Activated CD8-positive, alpha-beta T cell treated with anti-CD3 and anti-CD28 coated beads, Interleukin-2, amount 10 ng/mL, durations not matched to agents 7 days and 5 days (primary cell): ENCODE measurements at places on chromosomes 3 and 15. TPM values are rescaled to one million over a fixed set of nuclear protein-coding genes. Genes with fewer than 3 reads are reported as not detected.

DNA sequence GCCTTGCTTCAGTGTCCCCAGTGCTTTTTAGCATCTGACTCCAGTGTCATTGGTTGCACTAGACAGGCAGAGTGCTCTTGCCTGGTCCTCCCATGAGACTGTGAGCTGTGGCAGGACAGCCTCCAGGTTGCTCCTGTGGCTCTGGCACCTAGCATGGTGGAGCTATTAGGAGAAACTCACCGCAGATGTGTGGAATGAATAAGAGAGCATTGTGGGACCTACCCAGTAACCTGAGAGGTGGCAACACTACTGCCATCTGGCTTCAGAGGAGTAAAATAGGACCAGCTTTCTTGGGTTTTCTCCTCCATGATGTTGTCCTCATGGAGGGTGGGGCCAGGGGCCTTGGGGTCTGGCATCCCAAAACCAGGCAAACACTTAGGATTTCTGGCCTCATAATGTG lies 183.6 kb downstream of the EPHB1 start:
- DNase-seq, result no peak

DNA sequence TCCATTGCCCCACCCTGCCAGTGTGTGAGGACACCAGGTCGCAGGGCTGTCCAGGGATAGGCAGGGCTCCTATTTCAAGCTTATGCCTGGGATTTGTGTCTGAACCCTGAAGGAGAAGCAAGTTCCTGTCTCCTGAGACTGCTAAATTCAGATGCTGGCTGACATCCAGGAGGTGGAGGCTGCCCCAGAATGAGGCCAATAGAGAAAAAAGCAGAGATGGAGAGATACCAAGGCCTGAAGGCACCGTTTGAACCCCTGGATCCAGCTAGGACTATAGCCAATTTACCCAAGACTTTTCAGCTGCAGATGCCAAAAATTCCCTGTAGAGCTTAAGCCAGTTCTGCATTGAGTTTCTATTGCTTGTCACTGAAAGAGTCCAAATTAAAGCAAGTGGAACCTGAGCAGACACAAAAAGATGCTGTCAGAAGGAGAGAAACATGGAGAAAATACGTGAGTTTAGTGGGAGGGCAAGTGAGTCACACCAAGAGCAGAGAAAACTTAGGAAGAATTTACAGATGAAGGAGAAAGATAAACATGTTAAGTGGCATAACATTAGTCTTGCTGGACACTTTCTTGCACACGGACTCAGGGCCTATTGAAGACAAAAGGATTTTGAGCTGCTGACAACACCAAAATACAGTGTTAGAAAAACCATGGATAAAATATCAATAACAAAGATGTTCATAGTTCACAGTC lies 148.6 kb downstream of the CNTN3 start:
- no peak for DNase-seq

DNA sequence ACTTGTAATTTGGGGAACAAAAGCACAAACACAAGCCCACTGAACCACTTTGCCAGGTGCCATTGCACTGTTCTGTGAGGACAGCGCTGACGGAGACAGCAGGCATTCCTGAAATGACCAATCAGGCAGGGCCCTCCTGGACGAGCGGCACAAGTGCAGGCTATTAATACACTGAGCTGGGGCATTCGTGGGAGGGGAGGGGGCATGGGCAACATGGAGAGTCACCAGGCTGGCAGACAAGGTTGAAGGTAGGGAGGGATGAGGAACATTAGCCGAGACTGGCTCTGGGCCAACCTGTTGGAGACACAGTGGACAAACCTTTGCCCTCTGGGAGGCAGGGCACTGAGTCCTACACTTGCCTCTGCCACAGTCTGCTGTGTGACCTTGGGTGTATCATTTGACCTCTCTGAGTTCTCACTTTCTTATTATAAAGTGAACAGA lies 45.6 kb downstream of the NOX5 start:
- DNase-seq, result no peak

DNA sequence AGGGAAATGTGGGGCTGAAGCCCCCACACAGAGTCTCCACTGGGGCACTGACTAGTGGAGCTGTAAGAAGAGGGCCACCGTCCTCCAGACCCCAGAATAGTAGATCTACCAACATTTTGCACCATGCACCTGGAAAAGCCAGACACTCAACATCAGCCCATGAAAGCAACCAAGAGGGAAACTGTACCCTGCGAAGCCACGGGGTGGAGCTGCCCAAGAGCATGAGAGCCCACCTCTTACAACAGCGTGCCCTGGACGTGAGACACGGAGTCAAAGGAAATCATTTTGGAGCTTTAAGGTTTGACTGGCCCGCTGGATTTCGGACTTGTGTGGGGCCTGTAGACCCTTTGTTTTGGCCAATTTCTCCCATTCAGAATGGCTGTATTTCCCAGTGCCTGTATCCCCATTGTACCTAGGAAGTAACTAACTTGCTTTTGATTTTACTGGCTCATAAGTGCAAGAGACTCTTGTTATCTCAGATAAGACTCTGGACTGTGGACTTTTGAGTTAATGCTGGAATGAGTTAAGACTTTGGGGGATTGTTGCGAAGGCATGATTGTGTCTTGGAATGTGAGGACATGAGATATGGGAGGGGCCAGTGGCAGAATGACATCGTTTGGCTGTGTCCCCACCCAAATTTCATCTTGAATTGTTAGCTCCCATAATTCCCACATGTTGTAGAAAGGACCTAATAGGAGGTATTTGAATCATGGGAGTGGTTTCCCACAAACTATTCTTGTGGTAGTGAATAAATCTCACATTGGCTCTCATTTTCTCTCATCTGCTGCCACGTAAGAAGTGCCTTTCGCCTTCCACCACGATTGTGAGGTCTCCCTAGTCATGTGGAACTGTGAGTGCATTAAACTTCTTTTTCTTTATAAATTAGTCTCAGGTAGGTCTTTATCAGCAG lies 105.8 kb downstream of the CBLB start:
- DNase-seq, result no peak

- DNase-seq, result no peak
Measured at GRCh38 chr3:77412584-77412983, 372.7 kb downstream of the ROBO2 start.

GRCh38 chr15:78167227-78167888 lies 18.2 kb downstream of the IDH3A start:
- peak; percentile 68 for DNase-seq

- no peak for DNase-seq
Measured at GRCh38 chr3:47035645-47036044, 56.2 kb downstream of the NBEAL2 start.

- DNase-seq, result no peak
Measured at GRCh38 chr15:52115598-52116427, 3.2 kb upstream of the BCL2L10 start.

DNA sequence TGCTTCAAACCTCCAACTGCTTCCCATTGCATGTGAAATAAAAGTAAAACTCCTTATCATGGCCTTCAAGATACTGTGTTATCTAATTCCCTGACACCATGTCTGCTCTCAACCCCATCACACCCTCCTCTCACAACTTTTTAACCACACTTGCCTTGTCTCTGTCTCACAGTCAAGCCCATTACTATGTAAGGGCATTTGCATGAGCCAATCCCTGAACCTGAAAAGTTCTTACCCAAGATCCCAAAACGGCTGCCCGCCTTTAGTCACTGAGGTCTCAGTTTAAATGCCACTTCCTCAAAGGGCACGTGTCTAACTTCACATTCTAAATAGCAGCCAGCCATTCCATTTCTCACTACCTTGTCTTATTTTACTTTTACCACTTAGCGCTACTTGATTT lies 83.1 kb downstream of the SST start:
- DNase-seq, result no peak

- no peak for DNase-seq
Measured at GRCh38 chr3:186732169-186732766, 15.1 kb downstream of the KNG1 start.

DNA sequence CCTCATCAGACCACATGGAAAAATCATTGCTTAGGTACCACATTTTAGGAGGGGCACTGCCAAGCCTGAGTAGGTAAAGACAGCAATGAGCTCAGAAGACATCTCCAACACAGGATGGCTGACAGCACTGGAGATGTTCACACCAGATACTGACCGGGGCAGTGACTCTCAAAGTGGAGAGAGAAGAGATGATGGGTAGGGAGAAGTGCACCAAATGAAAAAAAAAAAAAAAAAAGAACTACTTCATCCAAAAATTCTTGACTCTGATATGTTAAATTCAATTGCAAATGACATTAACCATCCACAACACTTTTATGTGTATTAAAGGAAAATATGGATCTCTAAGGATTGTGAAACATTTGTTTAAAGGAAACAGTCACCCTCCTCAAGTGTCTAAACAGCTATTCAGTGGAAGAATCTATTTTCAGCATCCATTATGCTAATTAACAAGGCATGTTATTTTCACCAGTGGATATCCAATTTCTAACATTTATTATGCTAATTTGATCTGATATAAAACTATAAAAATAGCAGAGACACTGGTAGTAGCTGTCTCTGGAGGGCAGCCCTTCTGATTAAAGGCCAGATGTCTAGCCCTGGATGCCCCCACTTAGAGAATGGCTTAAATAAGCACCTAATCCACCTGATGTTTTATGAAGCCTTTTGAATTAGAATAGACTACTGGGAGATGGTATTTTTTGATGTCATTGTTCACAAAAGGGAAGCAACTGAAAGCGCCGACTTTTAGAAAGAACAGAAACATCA lies 48.2 kb upstream of the VGLL4 start:
- DNase-seq, result no peak

- peak; percentile 99 for DNase-seq
Measured at GRCh38 chr3:49673715-49674496, at the start of gene APEH. APEH (plus strand) TSS chr3:49674351; CDS start chr3:49674402, 51 bp downstream.

- no peak for DNase-seq
Measured at GRCh38 chr3:140529096-140529495, 148.8 kb upstream of the TRIM42 start.

DNA sequence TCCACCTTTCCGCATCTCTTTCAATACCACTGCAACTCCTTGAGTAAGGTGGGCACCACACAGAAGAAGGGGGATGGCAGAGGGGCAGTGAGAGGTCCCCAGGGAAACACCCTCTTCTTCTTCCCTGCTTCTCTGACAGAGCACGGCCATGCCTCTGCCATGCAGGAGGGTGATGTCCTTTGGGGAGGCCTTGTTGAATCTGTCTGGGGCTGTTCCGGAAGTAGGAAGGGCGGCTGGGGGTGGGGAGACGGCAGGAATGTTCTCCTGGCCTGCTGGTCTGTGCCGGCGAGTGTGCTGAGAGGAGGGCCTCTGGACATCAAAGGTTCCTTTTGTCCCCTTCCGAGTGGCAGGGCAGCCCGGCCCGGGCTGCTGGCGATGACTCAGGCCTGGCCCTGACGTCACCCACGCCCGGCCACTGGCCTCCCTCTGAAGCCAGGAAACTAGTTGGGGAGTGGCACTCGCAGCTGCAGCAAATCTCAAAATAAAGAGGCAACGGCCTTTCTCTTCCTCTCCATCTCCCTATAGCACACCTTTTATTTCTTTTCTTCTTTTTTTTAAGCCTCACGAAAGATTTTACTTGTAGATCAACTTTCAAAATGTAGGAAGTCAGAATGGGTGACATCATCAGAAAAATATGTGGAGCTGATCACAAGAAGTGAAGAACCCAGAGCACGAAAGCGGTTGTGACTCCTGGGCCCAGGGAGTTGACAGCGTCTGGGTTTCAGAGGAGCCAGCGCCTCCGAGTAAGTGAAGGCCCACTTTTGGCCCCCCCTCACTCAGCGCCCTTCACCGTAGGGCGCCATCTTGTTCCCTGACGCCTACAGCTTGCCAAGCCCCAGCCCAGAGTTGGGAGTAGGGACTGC lies at the start of gene ZBTB38:
ZBTB38 (plus strand) TSS at position 443 of the 863 bp plus-strand sequence. CDS start 73,885 bp downstream, outside the sequence.
- DNase-seq, result no peak

DNA sequence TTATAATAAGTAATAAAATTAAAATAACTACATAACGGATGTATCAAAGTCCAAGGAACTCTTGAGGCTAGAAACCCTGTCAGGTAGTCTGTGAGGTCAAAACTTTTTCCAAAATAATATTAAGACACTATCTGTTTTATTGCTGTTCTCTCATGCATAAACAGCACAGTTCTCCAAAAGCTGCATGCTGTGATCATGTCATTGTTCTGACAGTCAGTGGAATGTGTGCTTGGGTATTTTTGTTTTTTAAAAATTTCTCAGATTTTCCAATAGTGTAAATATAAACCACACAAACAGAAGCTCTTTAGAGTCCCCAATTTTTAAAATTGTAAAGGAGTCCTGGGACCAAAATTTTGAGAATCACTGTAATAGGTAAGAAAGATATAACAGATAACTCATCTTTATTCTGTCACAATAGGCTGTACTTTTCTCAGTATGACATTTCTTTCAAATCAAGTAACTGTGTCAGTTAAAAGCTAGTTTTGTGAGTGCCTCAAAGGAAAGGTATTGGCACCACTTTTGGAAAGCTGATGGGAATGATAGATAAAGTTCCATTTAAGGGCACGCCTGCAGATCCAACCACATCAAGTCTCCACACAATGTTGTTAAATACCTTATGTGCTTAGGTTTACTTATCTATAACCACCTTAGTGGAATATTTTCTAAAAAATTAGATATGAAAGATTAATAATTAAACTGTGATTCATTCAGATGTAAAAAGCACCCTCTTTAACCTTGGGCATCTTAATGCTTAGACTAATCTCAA lies 49.3 kb downstream of the CEP152 start:
- DNase-seq, result no peak

- DNase-seq, result no peak
Measured at GRCh38 chr3:171257251-171258203, 202.7 kb downstream of the TNIK start.

DNA sequence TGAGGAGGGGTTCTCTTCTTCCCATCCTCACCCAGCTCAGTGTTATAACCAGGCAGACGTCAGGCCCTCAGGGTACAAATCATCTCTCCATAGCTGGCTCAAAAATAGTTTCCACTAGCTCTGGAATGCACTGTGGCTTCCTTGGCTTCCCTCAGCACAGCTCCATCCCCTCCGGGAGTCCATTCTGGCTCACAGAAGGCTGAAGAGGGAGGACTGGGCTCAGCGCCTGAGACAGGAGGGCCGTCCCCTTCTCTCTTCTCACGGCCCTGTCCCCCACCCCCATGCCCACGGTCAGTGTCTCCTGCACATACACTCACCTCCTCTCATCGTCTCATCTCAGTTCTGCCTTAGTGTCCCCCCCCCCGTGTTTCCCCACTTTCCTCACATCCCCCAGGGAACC lies 50.1 kb downstream of the UMPS start:
- no peak for DNase-seq

- no peak for DNase-seq
Measured at GRCh38 chr3:14404186-14404585, 1.8 kb downstream of the SLC6A6 start.

DNA sequence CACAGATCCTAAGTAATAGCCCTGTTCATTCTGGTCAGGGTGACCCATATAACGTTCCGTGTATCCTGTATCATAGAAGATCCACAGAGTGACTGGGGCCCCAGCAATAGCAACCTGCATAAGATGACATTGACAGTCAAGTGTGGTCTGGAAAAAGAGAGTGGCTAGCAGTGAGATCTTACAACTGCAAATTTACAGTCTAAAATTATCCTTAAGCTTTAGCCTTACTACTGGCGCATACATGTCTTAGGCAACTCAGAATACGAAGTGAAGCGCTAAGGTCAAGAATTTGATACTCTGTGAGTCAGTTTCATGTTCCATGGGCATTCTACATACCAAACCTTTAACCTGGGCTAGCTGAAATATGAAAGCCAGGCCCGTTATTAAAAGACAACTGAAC lies 29.2 kb upstream of the IGDCC4 start:
- DNase-seq, result no peak

The GOLGA6B gene
- not detected for total RNA-seq

The PROS1 gene
- total RNA-seq, result not detected

The OR5H14 gene
- total RNA-seq, result not detected

The USP13 gene
- total RNA-seq, result 10.5 TPM

The TICRR gene
- 36.9 TPM for total RNA-seq
